ENCODE measurements at places on chromosomes 6 and 20.

GRCh38 chr6:76681781-76682180, 609.3 kb upstream of the IMPG1 start:
- DNase-seq, result no peak

GRCh38 chr6:136582711-136583471, 32.7 kb upstream of the MAP7 start:
- DNase-seq, result peak; percentile 40

DNA sequence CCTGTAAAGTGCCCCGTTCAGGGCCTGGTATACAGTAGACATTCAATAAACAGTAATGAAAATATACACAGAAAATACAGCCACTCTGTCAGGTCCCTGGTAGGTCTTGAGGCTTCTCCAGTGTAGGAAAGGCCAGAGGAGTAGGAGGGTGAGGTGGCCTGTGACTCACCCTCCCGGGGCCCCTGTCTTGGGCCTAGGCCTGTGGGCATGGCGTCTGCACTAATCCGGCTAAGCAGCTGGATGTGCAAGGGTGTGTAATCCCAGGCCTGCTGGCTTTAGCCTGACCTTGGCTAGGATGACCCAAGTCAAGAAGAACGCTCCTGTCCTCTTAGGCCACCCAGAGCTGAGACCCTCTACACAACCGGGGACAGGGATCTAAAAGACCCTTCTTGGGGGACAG, 84.9 kb downstream of the KCNB1 start:
- no peak for DNase-seq

DNA sequence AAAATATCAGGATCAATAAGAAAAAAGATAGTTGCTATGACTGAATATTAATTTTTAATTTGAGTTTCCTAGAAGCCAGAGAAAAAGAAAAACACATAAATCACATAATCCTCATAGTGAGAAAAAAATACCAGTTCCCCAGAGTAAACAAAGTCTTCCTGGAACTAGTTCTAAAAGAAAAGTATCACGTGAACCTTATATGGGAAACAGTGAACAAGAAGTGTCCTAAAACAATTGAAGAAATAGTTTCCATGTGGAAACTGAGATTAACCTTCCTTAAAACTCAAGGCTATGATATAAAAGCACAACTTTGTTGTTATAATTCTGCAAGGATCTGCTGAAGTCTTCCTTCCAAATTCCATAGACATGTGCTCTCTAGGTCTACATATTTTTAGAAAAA, 50.6 kb downstream of the RCAN2 start:
- DNase-seq, result no peak

GRCh38 chr6:163543321-163543720, 128.8 kb downstream of the QKI start:
- no peak for DNase-seq

DNA sequence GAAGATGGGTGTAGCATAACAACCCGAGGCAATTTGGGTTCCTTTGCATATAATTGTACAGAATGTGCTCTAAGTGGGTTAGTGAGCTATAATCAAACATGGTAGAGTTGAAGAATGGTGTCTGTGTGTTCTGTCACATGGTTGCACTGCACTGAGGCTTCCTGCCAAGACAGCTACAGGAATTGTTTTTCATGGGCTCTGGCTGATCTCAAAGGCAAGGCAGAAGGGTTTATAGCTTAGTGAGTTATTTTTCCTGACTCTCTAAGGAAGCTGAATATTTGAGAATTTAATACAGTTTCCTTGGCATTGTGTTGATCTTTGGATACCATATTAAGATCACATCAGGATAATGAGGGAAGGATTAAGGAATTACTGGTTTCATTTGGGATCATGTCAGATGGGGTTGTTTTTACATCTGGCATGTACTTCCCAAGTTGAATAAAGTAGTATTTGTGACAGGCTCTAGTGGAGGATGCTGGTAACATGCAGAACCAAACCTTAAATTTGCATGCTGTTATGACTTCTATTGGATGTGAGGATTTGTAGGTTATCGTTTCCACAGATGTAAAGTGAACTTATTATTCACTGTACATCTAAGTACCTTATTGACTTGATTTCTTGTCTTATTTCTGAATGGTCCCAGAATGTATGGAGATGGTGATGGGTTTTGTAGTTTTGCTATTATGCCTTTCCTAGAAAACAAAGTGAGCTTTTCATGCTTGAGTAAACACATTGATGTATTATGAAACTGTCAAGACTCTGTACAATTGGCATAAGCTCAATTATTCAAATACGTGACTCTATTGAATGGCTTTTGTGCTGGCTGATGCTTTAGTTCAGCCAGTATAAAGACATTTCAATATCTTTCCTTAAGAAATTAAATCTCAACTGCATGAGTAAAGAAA, 43.3 kb downstream of the LRRC1 start:
- DNase-seq, result peak; percentile 63

GRCh38 chr6:148530394-148530953, 187.8 kb downstream of the SASH1 start:
- DNase-seq, result peak; percentile 56

DNA sequence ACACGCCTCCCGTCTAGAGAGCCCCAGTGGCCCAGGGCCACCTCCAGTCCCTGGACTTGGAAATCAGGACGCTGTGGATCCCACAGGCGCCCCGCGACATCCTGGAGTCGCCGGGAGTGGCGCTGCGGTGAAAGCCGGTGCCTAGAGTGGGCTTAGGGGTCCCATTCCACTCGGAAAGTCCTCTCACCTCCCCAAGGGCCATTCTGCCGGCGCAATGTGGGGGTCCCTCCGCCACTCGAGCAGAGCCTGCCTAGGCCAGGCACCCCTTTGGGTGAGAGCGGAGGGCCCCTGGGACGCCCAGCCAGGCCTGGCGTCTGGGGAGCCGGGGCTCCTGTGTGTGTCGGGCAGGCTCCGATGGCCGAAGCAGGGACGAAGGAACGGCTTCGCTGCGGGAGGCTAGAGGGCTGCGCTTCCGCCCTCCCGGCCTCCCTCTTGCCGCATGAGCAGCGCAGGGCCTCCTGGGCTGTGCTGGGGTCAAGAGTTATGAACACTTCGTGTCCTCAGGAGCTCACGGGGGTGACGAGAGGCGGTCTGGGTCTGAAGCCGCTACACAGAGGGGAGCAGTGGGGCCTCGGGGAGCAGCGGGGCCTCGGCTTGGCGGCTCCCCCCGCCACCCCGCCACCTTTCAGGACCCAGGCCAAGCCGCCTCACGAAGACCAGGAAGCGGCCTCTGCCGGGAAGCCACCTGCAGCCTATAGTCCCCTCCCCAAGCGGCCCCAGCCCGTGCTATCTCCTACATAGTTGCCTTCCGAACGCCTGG, 13.6 kb downstream of the POU3F2 start:
- no peak for DNase-seq

GRCh38 chr6:14193524-14193923, 76.0 kb downstream of the CD83 start:
- no peak for DNase-seq

GRCh38 chr20:42260184-42260583, 642.0 kb upstream of the CHD6 start:
- DNase-seq, result no peak

DNA sequence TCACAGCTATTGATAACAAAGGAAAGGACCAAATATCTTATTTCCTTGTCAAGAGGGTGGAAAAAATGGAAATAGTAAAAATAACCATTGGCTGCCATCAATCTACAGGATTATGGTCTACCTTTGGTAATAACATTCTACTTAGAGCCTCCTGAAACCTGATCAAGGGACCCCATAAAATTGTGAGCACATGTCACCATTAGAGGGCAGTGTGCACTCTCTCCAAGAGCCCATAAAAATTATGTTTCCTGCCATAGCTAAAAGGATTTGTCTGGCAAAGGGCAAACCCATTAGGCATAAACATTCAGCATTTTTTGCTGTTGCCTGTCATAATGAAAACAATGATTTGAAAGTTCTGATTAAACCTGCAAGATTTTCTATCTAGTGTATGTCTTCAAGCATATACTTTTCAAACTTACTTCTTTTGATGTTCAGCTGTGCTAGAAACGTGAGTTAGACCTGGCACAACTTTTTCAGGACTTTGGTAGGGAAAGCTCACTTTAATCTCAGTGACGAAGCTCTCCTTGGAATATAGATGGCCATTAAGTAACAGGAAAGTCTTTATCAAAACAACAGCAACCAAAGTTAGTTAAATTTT, 120.7 kb upstream of the ZFP64 start:
- peak; percentile 74 for DNase-seq

DNA sequence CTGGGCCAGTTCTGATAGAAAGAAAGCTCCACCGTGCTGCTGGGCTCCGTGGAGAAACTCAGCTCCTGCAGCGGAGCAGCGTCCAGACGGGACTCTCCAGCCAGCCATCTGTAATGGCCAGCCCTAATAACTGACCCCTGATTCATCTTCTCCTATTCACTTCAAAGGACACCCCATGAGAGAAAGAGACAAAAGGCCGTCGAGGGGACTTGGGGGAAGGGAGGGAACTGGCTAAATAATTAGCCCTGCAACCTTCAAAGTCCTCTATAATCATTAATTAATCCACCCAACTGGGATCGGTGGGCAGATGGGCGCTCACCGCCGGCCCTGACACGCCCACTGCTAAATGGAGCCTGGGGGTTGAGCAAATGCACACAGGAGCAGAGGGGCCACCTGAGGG, 512.4 kb downstream of the CD83 start:
- DNase-seq, result no peak

- DNase-seq, result peak; percentile 34
Observed at GRCh38 chr6:27472182-27472616, 706 bp downstream of the ZNF184 start.

DNA sequence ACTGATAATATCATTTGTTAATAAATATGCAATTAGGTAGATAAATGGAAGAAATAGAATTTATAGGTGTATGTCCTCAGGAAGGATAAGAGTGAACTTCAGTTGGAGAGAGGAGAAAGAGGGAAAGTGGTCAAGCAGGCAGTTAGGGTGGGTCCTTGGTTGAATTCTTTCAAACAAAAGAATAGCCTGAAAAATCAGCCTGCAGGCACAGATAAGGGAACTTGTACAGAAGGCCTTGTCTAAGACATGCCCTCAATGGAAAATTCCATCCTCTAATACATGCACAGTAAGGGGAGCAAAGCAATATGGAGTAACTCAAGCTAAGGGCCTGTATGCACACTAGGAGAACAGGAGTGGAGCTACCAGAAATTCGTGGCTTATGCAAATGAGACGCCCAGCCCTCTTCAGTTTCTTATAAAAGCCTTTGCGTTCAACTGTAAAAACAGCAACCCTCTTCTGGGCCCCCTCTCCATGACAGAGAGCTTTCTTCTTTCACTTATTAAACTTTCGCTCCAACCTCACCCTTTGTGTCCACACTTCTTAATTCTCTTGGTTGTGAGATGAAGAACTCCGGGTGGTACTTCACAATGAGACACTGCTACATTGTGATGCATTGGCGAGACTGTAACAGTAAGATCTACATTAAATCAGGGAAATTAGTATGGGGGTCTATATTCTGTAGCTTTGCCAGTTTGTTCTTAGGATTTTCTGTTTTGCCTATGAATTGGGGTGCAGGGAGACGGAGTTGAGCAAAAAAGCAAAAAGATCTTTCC, 147.0 kb downstream of the HS3ST5 start:
- DNase-seq, result no peak

- DNase-seq, result no peak
Observed at GRCh38 chr6:11384531-11385309, 152.3 kb upstream of the NEDD9 start.
